Ureter (tissue), 1 donor: ENCODE measurements at places on chromosomes 5 and 9. TPM values are rescaled to one million over a fixed set of nuclear protein-coding genes. Genes with fewer than 3 reads are reported as not detected.

The GBGT1 gene
- total RNA-seq: 17.2 TPM

The OR1J2 gene
- 0.42 TPM for total RNA-seq

The NUTM2F gene
- not detected for total RNA-seq

The GDA gene
- total RNA-seq: 6.6 TPM

The PCDHA9 gene
- total RNA-seq: 0.34 TPM

The TSLP gene
- 2.0 TPM for total RNA-seq

The MEIKIN gene
- total RNA-seq: not detected

The PSIP1 gene
- total RNA-seq: 32.2 TPM

The NXNL2 gene
- 0.70 TPM for total RNA-seq

The MED27 gene
- 25.9 TPM for total RNA-seq

The SVEP1 gene
- 19.7 TPM for total RNA-seq

The SPATA31D4 gene
- not detected for total RNA-seq

The C9 gene
- total RNA-seq: not detected

The NFIB gene
- 99.1 TPM for total RNA-seq

The IFNA14 gene
- total RNA-seq: not detected

The KCNIP1 gene
- total RNA-seq: not detected

The DPM2 gene
- 41.1 TPM for total RNA-seq

The SLC6A7 gene
- 0.10 TPM for total RNA-seq

The ZNF300 gene
- total RNA-seq: 7.3 TPM

The PLEKHG4B gene
- 9.5 TPM for total RNA-seq

The PRR16 gene
- total RNA-seq: 4.2 TPM

The ADAMTS19 gene
- total RNA-seq: 5.3 TPM

The CCDC192 gene
- total RNA-seq: 1.2 TPM

The ACTL7A gene
- not detected for total RNA-seq

The CDH9 gene
- not detected for total RNA-seq

The LHX3 gene
- not detected for total RNA-seq

The SHISAL2B gene
- total RNA-seq: not detected

The CRB2 gene
- 0.05 TPM for total RNA-seq

The OBP2B gene
- not detected for total RNA-seq

The RNF183 gene
- 0.96 TPM for total RNA-seq

The BAAT gene
- total RNA-seq: not detected

The FLT4 gene
- total RNA-seq: 12.1 TPM

The FBXL17 gene
- 27.1 TPM for total RNA-seq

The LRRC14B gene
- total RNA-seq: not detected

The SHOC1 gene
- 0.16 TPM for total RNA-seq

The RFESD gene
- 4.5 TPM for total RNA-seq

The ENTREP1 gene
- 14.6 TPM for total RNA-seq

The SH2D3C gene
- total RNA-seq: 15.7 TPM

The FABP6 gene
- 6.2 TPM for total RNA-seq

The LCN15 gene
- not detected for total RNA-seq

The UNC13B gene
- 49.5 TPM for total RNA-seq

The LCP2 gene
- 21.7 TPM for total RNA-seq

The IL4 gene
- total RNA-seq: not detected

The PCDHB12 gene
- total RNA-seq: 2.8 TPM

The FBXO4 gene
- total RNA-seq: 16.2 TPM

The PHF24 gene
- total RNA-seq: 1.7 TPM
